Smooth muscle cell of trachea (primary cell): ENCODE measurements at places on chromosomes 2 and 18. TPM values are rescaled to one million over a fixed set of nuclear protein-coding genes. Genes with fewer than 3 reads are reported as not detected.

The SIX3 gene
- total RNA-seq, result not detected in 2 replicates

The DSEL gene
- 156 and 218 TPM in 2 replicates for total RNA-seq

The BMP10 gene
- not detected in 2 replicates for total RNA-seq

The TSPYL6 gene
- under 0.01 TPM in 1 of 2 replicates, not detected in the other for total RNA-seq

The PROM2 gene
- 0.29 and 0.83 TPM in 2 replicates for total RNA-seq

The DNAH6 gene
- total RNA-seq, result 0.17 and 0.58 TPM in 2 replicates

The RTP5 gene
- not detected in 2 replicates for total RNA-seq

The IL1F10 gene
- not detected in 2 replicates for total RNA-seq

The UGT1A7 gene
- not detected in 2 replicates for total RNA-seq

The MYCN gene
- total RNA-seq, result not detected in 2 replicates

The TMEM37 gene
- total RNA-seq, result 0.44 and 1.5 TPM in 2 replicates

The RAD51AP2 gene
- not detected in 2 replicates for total RNA-seq

The ANKRD29 gene
- total RNA-seq, result 8.6 and 15.5 TPM in 2 replicates

The TYMS gene
- total RNA-seq, result 17.2 and 57.2 TPM in 2 replicates

The IRS1 gene
- 33.5 and 47.5 TPM in 2 replicates for total RNA-seq

The ETAA1 gene
- total RNA-seq, result 11.6 and 23.9 TPM in 2 replicates

The SCN7A gene
- 14.5 and 16.4 TPM in 2 replicates for total RNA-seq

The TRIM43B gene
- total RNA-seq, result not detected in 2 replicates

The CYS1 gene
- total RNA-seq, result 2.0 and 7.3 TPM in 2 replicates

The CTLA4 gene
- total RNA-seq, result not detected in 2 replicates

The PLCD4 gene
- total RNA-seq, result 9.1 and 11.8 TPM in 2 replicates

The IL37 gene
- total RNA-seq, result not detected in 2 replicates

The CKAP2L gene
- 0.50 and 15.3 TPM in 2 replicates for total RNA-seq

The SP110 gene
- 9.8 and 13.4 TPM in 2 replicates for total RNA-seq

The SPATS2L gene
- 94.1 and 102 TPM in 2 replicates for total RNA-seq

The GALR1 gene
- total RNA-seq, result under 0.01 TPM in 1 of 2 replicates, not detected in the other

The IL1RL1 gene
- total RNA-seq, result 0.33 and 0.44 TPM in 2 replicates

The CMPK2 gene
- total RNA-seq, result 0.50 and 0.58 TPM in 2 replicates
